Stimulated activated naive CD4-positive, alpha-beta T cell (primary cell): ENCODE measurements at places on chromosomes 5 and 9.
A peak's percentile ranks its signal among the peaks of the same experiment; 100 is the strongest.

DNA sequence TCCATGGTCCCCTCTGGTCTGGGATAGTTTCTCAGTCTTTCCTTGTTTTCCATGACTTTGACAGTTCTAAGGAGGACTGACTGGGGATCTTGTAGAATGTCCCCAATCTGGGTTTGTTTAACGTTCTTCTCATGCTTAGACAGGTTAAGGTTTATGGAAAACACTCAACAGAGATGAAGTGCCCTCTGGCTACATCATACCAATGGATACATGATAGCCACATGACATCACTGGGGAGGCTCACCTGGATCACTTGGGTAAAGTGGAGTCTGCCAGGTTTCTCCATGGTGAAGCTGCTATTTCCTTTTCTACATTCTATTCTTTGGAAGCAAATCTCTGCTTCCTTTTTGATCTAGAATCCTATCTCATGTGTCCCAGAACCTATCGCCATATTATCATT lies 23.8 kb upstream of the ALDH1B1 start:
- no peak for DNase-seq

DNA sequence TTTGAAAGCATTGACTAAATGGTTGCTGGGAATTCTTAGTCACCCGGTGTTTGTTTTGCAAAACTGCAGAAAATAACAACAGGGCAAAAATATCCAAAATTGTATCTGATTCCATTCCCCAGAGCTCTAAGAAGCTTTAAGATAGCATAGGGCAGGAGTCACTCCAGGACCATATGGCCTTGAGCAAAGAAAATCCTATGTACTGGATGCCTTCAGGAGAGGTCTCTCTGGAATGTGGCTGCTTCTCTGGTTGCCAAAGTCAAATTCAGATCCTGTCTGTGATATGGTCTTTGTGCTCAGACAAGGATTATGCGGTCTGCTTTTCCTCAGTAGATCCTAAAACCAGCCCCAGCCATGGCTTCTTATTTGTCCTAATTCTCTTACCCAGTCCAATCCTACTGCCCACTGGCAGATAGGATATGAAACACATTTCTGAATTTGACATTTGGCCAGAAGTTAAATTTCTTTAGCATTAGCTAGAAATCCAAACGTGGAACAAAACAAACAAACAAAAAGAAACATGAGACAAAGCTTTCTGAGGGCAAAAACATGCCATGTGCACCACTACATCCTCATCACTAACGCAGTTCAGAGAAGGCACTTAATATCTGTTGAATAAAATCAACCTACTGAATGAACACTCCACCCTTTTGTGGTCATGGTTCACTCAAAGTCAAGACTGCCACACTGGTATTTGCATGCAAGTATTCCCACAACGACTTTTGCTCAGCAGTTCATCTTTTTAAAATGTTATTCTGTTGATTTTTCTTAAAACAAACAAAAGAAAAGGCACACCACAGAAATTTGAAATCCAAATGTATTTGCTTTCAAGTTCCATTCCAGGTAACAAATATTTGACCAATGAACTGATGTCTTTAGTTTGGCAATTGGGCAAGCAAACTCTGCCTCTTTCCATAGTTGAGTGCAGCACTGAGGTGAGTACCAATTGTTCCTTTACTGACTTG lies 165.7 kb downstream of the TRPM6 start:
- no peak for DNase-seq

DNA sequence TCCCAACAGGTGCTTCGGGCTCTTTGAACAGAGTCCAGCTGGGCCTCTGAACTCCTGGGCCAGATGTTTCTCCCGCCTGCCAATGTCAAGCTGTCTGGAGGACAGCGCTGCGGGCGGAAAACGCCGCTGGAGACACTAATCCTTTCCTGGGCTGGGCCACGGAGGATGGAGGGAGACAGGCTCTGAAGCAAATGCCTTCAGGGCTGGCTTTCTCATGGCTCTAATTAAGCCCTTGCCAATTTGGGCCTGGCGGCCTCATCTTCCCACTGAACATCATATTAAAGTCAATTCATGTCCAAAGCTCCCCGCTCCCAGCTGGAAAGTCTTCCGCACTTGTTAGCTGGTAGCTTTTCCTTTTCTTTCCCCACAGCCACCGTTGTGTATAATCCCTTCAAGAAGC lies 72.7 kb downstream of the NTNG2 start:
- no peak for DNase-seq

DNA sequence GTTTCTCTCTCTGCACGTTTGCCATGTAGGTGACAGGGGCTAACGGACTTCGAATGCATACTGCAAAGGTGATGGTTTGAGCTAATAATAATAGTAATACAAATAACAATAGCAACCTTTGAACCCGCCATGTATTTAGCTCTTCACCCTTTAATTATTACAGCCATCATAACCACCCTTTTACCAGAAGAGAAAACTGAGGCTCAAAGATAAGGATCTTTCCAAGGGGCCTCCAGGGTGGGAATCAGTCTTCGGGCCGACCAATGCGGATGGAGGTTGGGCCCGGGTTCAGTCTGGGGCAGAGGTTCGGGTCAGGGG lies 494 bp downstream of the CDKN2AIPNL start:
- DNase-seq = no peak

DNA sequence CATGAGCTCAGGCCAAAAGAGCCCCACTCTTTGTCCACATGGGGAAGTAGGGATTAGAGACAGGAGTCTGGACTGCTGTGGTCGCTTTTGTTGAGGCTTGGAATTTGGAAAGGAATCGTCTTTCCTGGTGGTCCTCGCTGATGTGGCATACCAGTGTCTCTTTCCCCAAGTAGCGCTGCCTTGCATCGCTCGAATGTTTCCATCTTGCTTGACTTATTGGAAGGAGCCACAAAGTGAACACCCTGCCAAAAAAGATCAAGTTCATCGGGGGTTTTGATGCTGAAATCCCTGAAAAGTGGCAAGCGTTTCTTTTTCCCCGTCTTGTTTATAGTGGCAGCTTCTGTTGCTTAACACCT lies 161.3 kb downstream of the MACROH2A1 start:
- no peak for DNase-seq

DNA sequence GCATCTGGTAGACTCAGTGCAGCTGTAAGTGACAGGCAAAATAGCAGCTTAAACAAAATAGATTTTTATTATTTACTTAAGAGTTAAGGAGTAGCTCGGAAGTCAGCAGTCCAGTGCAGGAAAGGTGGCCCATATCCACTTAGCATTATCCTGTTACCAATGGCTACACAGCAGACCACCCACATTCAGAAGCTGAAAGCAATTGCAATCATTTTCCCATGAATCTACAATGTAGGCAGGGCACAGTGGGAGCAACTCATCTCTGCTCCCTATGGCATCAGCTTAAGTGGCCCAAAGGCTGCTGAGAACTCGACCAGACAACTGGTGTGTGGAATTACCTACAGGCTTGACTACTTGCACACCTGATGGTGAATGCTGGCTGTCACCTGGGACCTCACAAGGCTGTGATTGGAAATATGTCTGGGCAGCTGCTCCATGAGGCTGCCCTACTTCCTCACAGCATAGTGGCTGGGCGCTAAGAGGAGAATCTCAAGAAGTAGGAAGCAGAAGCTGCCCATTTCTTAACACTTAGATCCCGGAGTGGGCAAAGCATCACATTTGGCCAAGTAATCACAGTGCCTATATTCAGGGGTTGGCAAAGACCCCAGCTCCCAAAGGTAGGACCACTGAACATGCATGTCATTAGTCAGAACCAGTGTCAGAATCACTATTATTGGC lies 56.4 kb downstream of the SNX18 start:
- DNase-seq = no peak

- no peak for DNase-seq
These were observed 154.9 kb downstream of the TENT4A start for GRCh38 chr5:6868171-6868570.

DNA sequence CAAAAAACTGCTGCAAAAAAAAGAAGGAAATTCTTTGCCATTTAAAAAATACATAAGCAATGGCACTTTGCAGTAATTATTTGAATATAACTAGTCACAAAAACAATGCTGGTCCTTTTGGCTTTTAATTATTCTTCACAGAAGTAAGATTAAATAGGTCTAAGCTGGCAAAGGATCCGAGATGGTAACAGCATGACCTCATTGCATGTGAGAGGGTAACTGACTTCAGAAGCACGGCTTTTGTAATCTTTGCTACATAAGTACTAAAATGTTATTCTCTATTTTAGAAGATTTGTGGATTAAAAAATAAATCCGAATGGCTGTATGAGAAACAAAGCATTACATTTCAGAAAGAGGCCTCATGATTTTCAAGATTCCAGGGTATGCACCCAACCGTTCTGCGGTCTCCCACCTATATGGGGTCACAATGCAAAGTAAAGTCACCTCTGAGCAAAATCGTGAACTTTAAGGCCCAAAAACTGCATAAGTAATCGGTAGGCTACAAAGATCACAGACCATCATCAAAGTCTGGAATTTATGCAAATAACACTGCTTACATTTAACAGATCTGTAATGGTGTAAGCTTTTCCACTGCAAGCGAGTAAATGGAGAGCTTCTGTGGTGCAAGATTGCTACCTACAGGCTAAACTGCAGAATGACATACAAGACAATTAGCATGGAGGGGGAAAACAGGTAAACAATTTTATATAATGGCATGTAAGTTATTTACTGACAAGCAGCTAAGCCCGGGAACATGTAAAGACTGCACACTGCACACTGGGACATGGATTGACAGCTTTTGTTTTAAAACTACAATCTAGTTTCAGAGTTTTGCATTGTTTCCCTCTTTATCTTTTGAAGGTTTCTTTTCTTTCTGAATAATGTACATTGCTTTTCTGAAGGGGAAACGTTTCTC lies 231.6 kb downstream of the SLF1 start:
- peak; percentile 33 for DNase-seq

- DNase-seq = no peak
These were observed 80.5 kb downstream of the FNBP1 start for GRCh38 chr9:129962451-129962864.

- no peak for DNase-seq
These were observed 133.4 kb upstream of the OTULINL start for GRCh38 chr5:14447958-14448911.

- DNase-seq = no peak
These were observed 9.1 kb downstream of the SMIM3 start for GRCh38 chr5:150787656-150788055.

DNA sequence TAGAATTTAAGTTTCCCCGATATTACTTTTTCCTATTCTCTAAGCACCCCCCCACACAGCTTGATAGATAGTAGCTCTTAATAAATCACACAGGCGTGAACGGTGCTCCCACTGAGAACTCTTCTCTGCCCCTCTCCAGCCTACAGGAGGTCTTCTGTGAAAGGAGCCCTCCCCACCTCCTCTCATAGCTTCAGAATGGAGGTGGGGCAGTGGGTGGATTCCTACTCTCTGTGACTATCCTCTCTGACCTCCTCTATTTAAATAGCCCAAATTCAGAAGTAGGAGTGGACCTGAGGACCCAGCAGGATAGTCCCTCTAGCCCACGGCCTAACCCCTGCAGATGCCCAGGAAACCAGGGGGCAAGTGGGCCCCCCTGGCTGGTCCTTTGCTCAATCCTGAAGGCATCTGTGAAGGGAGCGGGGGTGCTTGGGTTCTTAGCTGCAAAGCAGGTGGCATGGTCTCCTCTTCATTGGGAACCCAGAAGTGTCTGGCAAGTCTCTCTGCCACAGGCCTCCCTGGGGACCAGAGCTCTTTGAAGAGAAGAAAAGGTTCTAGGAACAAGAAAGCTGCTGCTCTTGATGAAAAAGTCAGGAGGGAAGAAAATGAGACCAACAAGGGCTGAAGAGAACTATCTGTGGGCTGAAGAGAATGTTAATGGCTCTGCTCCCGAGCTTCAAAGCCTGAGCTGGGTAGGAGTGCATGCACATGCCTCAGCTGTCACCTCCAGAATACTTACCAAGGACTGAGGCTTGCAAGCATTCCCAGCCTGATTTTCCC lies 21.1 kb upstream of the HSPA9 start:
- DNase-seq = no peak

DNA sequence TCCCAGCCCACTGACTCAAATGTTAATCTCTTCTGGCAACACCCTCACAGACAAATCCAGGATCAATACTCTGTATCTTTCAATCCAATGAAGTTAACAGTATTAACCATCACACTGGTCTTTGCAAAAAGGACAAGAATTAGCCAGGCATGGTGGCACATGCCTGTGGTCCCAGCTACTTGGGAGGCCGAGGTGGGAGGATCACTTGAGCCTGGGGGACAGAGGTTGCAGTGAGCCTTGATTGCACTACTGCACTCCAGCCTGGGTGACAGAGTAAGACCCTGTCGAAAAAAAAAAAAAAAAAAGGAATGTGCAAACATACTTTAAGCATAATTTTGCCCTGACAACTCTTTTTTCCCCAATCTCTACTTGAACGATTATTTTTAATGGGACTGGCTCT lies 57.9 kb upstream of the ERBIN start:
- DNase-seq = no peak

- no peak for DNase-seq
These were observed 54.8 kb upstream of the PAM start for GRCh38 chr5:102700120-102700831.

DNA sequence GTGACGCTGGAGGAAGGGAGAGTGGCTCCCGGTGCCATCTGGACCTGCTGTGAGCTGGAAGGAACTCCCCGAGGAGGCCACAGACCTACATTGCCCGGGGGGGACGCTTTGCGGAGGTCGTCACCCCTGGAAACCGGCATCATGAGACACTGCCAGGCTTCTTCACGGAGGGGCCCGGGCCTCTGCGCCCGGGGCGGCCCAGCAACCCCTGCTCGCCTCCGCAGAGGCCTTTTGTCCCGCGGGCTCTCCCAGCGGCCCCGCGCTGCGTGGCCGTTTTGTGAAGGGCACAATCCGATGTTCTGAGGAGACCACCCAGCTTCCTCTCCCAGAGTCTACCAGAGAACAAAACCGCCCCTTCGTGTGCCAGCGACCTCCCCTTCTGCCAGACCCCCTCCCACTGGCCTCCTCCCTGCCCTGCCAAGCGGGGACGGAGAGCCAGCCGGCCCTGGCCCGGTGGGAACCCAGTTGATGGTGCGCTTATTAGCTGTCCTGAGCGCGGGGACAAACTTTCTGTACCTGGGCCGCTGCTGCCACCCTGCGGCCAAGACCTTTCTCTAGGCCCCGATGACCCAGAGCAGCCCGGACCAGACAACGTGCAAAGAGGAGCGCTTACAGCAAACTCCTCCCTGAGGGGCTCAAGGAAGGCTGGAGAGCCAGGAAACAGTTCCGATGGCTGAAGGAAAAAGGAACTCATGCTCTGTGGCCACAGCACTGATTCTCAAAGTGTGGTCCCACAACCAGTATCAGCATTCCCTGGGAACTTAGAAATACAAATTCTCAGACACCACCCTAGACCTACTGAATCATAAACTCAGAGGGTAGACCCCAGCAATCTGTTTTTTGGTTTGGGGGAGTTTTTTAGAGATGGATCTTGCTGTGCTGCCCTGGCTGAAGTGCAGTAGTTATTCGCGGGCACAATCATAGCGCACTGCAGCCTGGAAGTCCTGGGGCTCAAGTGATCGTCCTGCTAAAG lies 86.7 kb downstream of the SLC1A3 start:
- DNase-seq = no peak

GRCh38 chr5:17928581-17928981 lies 294.3 kb downstream of the TAF11L14 start:
- no peak for DNase-seq

DNA sequence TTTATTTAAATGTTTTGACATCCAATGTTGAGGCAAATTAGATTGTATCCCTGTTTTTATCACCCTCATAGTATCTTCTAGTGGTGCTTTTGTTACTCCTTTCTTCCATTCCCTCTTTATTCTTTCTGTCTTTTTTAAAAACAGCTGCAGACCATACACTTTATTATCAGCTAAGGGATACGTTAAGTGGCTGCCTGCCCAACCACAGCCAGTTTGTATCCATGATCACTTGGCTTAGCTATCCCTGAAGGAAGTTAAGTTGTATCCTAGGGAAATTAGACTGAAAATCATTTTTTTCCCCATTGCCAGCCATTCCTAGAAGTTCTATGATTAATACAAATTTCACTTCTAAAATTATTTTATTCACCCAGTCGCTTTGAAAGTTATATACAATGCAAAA lies 1032.7 kb downstream of the NR2F1-AS1 start:
- DNase-seq = no peak
